ENCODE measurements at places on chromosomes 3 and 15.
A peak's percentile ranks its signal among the peaks of the same experiment; 100 is the strongest.

- no peak for DNase-seq
Observed at GRCh38 chr3:170307671-170308405, 49.7 kb upstream of the SKIL start.

- peak; percentile 35 for DNase-seq
Observed at GRCh38 chr3:183331498-183331897, 78.4 kb downstream of the B3GNT5 start.

DNA sequence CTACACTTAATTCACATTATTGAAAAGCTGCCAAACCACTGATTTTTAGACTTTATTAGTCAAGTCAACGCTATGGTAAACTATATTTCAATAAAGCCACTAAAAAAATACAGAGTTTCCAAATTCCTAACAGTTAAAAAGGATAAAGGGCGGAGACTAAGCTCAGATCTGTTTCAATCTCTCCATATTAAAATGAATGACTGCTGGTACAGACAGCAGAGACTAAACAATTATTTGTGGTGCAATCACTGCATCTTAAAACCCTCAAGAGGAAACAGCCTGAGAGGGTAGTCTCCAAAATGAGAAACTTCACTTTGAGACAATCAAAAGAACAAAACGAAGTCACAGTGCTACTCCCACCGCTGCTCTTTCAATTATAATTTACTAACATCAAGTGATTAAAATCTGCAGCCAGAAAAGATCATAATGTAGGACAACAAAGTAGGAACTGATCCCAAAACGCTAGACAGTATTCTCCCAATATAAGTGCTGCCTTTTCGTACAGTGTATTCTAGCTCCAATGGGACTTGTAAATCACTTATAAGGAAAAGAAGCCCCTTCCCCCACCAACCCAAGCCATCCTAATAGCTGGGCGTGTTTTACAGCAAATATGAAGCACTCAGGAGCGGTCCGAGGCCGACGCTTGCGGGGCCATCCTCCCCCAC lies 1.2 kb downstream of the UBP1 start:
- peak; percentile 48 for DNase-seq

GRCh38 chr3:32296251-32297204 lies 58.0 kb downstream of the CMTM8 start:
- peak; percentile 76 for DNase-seq

GRCh38 chr15:44482090-44482489 lies 54.7 kb downstream of the CTDSPL2 start:
- no peak for DNase-seq

DNA sequence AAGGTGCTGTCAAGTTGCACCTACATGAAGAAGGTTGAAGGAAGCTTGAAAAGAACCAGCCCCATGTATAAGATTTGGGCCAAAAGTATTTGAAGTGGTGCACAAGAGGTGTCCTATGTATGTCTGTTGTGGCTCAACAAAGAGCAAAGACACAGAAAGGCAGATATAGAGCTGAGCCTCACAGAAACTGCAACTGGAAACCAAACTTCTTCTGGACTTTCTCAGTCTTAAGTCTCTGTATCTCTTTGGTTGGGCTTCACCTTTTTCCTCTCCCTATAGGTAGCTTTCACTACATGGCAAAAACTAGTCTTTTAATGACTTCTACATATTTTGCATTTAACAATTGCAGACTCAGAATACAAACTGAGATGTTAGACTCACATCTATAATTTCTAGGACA lies 8.8 kb upstream of the CMC1 start:
- no peak for DNase-seq

DNA sequence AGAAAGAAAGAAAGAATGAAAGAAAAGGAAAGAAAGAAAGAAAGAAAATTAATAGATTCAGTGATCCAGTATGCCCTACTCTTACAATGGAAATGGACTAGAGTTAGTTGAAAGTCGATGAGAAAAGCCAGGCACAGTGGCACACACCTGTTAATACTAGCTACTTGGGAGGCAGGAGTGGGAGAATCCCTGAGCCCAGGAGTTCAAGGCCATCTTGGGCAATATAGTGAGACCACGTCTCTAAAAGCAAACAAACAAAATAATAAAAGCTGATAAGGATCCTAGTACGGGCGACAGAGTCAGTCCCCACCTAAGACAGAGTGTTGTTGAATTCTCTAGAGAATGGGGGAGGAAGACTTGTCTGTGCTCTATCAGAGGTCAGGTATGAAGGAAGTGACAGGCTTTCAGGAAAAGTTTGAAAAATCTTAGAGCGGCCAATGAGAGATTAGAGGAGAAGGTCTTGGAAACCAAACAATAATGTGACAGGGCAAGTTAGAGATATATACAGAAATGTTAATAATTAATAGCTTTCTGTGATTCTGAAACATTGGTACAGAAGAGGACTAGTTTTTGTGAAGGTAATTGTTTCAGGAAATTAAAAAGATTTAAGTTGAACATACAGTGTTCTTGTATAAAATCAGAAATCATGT lies 117.9 kb upstream of the PTX3 start:
- no peak for DNase-seq

GRCh38 chr3:15936312-15936711 lies 138.5 kb upstream of the ANKRD28 start:
- no peak for DNase-seq

DNA sequence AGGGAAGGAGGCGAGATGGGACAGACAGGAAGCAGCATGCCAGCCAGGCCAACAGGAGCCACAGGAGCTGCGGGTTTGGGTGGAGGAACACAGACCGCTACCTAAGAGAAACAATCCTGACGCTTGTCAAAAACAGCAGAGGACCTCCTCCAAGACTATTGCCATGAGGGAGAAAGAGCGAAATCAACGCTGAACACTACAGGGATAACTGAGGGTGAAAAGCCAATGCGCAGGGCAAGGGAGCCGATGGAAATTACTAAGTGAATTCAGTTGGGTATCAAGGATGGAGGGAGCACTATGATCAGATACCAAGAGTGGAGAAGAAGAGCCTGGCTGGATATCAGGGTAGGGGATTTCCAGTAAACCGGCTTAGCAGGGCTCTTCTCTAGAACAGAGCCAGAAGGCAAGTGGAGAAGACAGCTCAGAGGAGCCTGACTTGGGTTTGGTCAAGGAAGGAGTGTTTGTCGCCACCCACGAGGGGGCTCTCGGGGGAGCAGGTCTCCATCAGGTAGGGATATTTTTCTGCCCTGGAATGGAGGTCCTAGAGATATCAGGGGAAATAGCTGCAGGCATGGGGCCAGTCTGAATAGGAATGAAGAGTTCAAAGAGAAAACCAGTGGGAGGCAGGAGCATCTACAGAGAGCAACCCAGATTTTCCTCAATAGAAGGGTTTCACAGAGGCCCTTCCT lies 48.4 kb downstream of the SLC41A3 start:
- no peak for DNase-seq

GRCh38 chr15:95988574-95988887 lies 342.0 kb upstream of the NR2F2 start:
- DNase-seq, result peak; percentile 43

DNA sequence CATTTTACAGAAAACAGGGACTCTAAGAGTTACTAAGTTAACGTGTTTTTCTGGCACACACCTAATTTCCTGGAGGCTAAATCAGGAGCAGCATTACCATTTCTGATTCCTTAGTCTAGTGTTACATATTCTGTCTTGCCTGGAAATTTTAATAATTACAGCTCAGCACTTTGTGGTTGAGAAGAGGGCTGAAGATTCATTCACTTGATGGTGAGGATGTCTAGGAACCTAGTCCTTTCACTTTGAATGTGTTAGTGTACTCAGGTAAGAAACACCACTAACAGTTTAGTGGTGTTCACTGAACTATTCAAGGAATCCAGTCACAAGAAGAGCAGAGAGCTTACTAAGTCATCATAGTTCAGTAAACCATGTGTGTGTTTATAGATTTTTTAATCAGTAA lies 102.8 kb downstream of the STT3B start:
- no peak for DNase-seq

DNA sequence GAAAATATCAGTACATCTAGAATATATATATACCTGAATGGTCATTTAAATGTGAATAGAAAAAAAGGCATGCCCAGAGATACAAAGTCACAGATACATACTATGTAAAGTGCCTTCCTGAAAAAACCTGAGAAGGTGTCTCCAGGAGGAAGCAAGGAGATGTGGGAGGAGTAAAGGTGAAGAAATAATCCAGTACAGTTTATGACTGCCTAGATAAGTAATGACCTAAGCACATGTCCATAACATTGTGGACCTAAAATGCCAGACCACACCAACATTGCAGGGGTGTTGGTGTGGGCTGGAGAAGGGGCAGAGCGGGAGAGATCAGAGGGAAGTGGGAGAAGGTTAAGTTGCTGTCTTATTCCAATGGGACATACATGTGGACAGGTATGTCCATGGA lies 226.9 kb downstream of the ZNF621 start:
- DNase-seq, result no peak

GRCh38 chr3:39718674-39719595 lies 90.5 kb upstream of the MYRIP start:
- no peak for DNase-seq

DNA sequence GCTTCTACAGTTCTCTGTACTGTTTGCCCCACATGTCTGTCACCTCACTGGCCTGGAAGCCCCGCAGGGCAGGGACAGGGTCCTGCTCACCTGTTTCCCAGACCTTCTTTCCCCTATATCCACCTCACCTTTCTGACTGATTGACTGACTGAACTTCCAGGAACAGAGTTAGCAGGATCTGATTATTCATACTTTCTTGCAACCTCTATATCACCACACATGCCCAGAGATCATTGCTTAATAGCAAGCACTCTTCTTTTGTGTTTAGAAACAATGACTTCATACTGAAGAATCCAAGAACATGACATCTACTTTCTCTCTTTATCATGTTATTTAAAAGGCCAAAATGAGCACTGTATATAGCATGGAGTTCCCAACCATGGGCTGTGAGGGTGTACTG lies 18.0 kb upstream of the CLEC3B start:
- DNase-seq, result no peak

DNA sequence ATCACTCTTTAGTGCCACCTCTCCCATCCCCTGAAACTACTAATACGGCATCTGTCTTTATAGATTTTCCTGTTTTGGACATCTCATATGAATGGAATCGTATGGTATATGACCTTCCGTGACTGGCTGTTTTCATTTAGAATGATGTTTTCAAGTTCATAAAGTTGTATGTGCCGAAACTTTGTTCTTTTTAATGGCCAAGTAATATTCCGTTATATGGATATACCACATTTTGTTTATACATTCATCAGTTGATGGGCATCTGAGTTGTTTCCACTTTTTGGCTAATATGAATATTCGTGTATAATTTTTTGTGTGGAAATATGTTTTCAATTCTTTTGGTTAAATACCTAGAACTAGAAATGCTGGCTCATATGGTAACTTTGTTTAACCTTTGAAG lies 49.5 kb downstream of the PIAS1 start:
- no peak for DNase-seq

- DNase-seq, result no peak
Observed at GRCh38 chr15:89096664-89097063, 8.4 kb downstream of the ABHD2 start.

DNA sequence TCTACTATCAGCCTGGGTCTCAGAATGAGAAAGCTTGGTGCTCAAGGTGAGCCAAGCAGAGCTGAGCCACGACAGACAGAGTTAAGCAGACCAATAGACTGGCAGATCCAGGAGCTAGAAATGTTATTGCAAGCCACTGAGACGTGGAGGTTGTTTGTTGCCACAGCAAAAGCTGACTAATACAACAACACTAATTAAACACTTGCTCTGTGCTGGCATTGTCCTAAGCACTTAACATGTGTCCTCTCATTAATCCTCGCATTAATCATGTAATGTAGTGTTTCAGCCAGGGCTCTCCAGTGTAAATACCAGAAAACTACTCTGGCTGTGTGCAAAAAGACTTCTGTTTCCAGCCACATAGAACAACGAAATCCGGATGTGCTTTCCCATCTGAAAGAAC lies 11.6 kb upstream of the SPSB4 start:
- no peak for DNase-seq

- no peak for DNase-seq
Observed at GRCh38 chr3:99442599-99442998, 195.8 kb upstream of the COL8A1 start.

- DNase-seq, result no peak
Observed at GRCh38 chr15:68387381-68388143, 44.4 kb downstream of the ITGA11 start.

- no peak for DNase-seq
Observed at GRCh38 chr3:102741694-102742093, 306.9 kb downstream of the ZPLD1 start.

DNA sequence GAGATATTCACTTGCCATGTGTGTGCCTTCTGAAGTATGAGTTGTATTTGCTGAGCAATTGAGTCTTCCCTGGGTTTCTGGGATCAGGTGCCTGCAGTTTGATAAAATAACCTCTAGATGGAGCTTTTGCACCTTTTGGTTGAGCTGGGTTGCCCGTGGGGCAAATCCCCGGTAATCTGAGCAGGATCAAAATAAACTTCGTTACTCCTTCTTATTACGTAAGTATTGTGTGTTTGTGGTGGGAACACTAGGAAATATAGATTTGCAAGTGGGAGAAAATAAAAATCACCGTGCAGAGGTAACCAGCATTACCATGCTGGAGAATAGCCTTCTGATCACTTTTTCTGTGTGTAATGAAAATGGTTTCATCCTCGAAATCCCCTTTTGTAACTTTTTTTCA lies 277.4 kb upstream of the NR2E3 start:
- DNase-seq, result peak; percentile 14

DNA sequence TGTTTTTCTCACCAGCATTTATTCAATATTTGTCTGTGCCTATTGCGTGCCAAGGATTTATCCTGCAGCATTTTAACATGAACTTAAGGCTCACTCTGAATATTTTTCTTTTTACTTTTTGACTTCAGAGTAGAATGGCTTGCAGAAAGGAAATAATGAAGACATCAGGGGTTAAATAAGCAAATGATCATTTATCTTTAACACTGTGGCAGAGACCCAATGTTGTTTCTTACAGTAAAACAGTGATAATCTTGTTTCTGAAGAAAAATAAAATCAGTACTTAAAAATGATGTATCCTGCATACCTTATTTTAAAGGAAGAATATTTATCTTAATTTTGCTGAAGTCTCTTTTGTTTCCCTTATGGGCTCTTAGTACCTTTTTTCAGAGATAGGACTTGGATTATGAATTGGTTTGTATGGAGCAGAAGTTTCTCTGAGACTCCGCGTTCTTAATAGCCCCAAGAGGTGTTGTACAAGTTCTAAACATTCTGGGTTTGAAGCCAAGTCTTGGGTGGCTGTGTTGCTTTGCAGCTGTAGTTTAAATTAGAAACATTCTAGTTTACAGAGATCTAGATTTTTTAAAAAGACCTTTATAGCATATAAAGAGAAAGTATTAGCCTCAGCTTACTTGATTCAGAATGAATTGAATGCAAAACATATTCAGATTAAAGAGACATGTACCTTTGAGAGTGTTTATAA lies 40.5 kb downstream of the COL6A6 start:
- DNase-seq, result no peak

DNA sequence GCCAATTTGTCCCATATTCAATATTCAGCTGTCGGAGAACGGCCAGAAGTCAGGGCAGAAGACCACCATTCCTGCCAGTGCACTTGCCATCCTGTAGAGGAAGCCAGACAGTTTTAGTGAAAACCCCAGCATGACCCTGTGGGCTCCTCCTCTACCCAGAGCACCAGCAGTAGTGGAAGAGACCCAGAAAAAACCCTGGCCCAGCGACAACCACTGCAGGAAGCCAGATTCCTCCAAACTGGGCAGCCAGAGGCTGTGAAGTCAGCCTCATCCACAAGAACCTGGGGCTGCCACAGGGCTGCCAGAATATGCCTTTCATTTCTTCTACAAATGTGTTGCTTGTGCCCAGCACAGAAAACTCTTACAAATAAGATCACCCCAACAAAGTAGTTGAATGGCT lies 67.3 kb downstream of the HMCES start:
- no peak for DNase-seq

All from suppressor macrophage (primary cell).